ENCODE measurements at places on chromosomes 3 and 15.
A peak's percentile ranks its signal among the peaks of the same experiment; 100 is the strongest.

- no peaks in the 10 kb centered on the region for H3K4me1 ChIP-seq
- H3K27me3 ChIP-seq: no peaks in the 10 kb centered on the region
- no peaks in the 10 kb centered on the region for H3K36me3 ChIP-seq
- no peak overlapping the region for H3K27ac ChIP-seq
- no peak for DNase-seq
These were observed 13.6 kb downstream of the C3orf20 start for GRCh38 chr3:14688525-14688924.

GRCh38 chr3:37852097-37852496 lies 9.6 kb upstream of the CTDSPL start:
- H3K27me3 ChIP-seq: peaks cover 10% of the 10 kb centered on the region
- no peak for DNase-seq
- H3K4me3 ChIP-seq: no peak overlapping the region

DNA sequence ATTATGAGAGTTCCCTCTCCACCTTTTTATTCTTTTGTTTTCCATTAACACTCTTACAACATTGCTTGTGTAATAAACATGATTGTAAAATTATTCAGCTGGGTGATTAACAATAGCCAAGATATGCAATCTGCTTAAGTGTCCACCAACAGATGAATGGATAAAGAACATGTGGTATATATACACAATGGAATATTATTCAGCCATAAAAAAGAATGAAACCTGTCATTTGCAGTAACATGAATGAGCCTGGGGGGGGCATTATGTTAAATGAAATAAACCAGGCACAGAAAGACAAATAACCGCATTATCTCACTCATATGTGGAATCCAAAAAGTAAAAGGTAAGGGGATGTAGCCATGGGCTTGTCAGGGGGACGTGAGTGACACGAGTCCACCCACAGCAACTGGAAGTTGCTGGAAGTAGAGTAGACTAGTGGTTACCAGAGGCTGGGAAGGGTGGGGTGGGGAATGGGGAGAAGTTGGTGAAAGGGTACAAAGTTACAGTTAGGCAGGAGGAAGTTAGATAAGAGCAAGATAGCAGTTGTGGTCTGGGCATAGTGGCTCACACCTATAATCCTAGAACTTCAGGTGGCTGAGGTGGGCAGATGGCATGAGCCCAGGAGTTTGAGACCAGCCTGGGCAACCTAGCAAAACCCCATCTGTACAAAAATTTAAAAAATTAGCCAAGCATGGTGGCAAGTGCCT lies 28.7 kb upstream of the CD47 start:
- no peaks in the 10 kb centered on the region for H3K36me3 ChIP-seq
- no peak overlapping the region for H3K27ac ChIP-seq
- H3K27me3 ChIP-seq: no peaks in the 10 kb centered on the region
- H3K4me3 ChIP-seq: no peak overlapping the region
- H3K4me1 ChIP-seq: peaks cover 14% of the 10 kb centered on the region

- H3K36me3 ChIP-seq: no peaks in the 10 kb centered on the region
- H3K27ac ChIP-seq: peak overlapping the region; percentile 3
- H3K27me3 ChIP-seq: no peaks in the 10 kb centered on the region
- no peak overlapping the region for H3K4me3 ChIP-seq
- peaks cover 15% of the 10 kb centered on the region for H3K4me1 ChIP-seq
- DNase-seq: no peak
These were observed 3.7 kb upstream of the PLD1 start for GRCh38 chr3:171813897-171814460.

GRCh38 chr3:148203297-148204010 lies 494.2 kb upstream of the AGTR1 start:
- no peaks in the 10 kb centered on the region for H3K4me1 ChIP-seq
- H3K36me3 ChIP-seq: no peaks in the 10 kb centered on the region
- no peaks in the 10 kb centered on the region for H3K27me3 ChIP-seq
- no peak overlapping the region for H3K4me3 ChIP-seq
- no peak overlapping the region for H3K27ac ChIP-seq

DNA sequence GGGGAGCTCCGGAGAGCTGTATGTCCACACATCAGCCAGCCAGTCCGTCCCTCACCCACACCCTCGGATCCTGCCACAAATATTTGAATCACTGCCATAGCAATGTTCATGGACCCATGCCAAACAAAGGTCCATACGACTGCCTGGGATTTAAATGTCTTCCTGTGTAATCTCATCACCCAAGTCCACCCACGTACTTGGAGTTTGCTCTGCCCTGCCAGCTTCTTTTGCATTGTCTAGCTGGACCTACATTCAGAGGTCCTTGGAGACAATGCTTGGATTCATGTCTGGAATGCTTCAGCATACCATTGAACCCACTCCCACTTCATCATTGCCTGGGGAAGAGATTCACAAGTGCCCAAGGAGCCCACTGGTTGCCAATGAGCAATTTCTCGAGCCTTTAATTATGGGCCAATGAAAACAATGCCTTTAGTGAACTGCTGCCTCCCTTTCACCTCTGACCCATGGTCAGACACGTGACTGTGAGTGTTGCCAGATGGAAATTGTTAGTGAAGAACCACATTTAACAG lies 90.4 kb upstream of the PHLDB2 start:
- H3K27me3 ChIP-seq: no peaks in the 10 kb centered on the region
- H3K36me3 ChIP-seq: no peaks in the 10 kb centered on the region
- H3K27ac ChIP-seq: no peak overlapping the region
- H3K4me1 ChIP-seq: no peaks in the 10 kb centered on the region
- no peak overlapping the region for H3K4me3 ChIP-seq

- H3K27ac ChIP-seq: no peak overlapping the region
- peaks cover 54% of the 10 kb centered on the region for H3K27me3 ChIP-seq
- H3K4me1 ChIP-seq: no peaks in the 10 kb centered on the region
These were observed 23.6 kb downstream of the RHCG start for GRCh38 chr15:89472785-89473256.

DNA sequence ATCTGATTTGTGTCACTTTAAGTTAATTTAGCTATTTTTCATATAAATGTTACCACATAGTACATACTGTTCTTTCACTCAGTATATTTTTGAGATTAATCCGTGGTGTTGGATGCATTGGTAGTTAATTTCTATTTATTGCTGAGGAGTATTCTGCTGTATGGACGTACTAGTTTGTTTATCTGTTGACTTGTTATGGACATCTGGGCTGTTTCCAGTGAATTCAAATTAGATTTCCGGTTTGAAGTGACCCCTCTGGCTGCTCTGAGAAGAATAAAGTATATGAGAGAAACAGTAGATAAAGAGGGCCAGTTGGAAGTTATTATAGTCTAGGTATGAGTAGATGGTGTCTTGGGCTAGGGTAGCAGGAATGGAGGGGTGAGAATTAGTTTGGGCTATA lies 15.6 kb downstream of the KAT2B start:
- no peak overlapping the region for H3K4me3 ChIP-seq
- peak overlapping the region; percentile 74 for H3K27ac ChIP-seq
- peaks cover 61% of the 10 kb centered on the region for H3K4me1 ChIP-seq
- H3K36me3 ChIP-seq: no peaks in the 10 kb centered on the region
- no peak for DNase-seq

- H3K27ac ChIP-seq: no peak overlapping the region
- no peaks in the 10 kb centered on the region for H3K36me3 ChIP-seq
- no peak overlapping the region for H3K4me3 ChIP-seq
- DNase-seq: no peak
- H3K4me1 ChIP-seq: no peaks in the 10 kb centered on the region
These were observed 731.6 kb downstream of the GBE1 start for GRCh38 chr3:81029861-81030260.

DNA sequence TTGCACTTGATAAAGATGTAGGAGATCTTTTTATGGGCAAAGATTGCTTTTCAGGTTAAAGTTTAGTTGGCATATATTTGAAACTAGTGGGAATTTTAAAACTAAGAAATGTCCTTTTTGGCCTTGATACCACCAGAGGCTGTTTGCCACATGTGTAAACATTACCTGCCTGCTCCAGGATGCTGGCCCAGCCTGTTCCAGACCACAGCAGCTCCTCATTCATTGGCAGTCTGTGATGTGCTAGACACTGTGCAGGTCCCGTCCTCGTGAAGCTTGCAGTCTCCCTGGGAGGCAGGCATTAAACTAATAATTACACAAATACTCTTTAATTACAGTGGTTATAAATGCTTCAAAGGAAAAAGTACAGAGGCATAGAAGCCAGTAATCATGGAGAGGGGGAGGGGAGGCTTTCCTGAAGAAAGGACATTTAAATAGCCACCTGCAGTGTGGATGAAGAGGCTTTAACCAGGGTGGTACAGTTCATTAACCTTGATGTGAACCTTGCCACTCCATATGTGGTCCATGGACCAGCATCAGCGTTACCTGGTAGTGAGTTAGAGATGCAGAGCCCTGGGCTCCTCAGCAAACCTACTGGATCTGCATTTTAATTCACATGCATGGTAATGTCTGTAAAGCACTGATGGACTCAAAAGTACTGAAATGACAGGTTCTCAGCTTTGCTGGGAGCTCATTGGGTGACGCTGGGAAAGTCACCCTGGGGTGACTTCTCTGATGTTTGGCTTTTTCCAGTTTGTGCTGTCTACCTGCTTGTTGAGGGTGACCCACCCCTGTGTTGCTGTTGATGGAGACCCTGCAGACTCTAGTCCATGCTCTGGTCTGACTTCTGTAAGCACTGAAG lies 5.3 kb downstream of the ZNF710 start:
- H3K36me3 ChIP-seq: no peaks in the 10 kb centered on the region
- no peak overlapping the region for H3K27ac ChIP-seq
- no peak overlapping the region for H3K4me3 ChIP-seq
- peaks cover 53% of the 10 kb centered on the region for H3K4me1 ChIP-seq
- DNase-seq: no peak

- no peak for DNase-seq
- no peaks in the 10 kb centered on the region for H3K27me3 ChIP-seq
- peaks cover 16% of the 10 kb centered on the region for H3K36me3 ChIP-seq
These were observed 134.6 kb downstream of the GHSR start for GRCh38 chr3:172313671-172314070.

DNA sequence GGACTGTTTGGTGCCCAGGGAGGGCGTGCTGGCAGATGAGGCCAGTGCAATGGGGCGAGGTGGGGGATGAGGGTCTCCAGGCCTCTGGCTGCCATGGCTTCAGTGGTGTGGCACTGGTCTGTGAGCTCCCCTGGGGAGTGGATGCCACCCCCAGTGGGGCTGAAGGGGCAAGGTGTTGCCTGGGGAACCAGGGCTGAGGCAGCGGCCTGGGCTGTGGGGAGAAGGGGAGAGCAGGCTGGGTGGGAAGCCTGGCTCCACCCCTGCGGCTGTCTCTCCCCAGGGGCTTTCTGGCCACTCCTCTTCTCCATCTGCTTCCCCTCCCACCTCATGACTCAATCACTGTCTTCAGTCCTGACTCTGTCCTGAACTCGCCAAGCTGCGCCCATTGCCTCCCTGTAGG lies 88.4 kb upstream of the TLE3 start:
- no peak for DNase-seq
- H3K27me3 ChIP-seq: peaks cover 2% of the 10 kb centered on the region
- no peaks in the 10 kb centered on the region for H3K36me3 ChIP-seq
- H3K27ac ChIP-seq: no peak overlapping the region
- no peak overlapping the region for H3K4me3 ChIP-seq

DNA sequence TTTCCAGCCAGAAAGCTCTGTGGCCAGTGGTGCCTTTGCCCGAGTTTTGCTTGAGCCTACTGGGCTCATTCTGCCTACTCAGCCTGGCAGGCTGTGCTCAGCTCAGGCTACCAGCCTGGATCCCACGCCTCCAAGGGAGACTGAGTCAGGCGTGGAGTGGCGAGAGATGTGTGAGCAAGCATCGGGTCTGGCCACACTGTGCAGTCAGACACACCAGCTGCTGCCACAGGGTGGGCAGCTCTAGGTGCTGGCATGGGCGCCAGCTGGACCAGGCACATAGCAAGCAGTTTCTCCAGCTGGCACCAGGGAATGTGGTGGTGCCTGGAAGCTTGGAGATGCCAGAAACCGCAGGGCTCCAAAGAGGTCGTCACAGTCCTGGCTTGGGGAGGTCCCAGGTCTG lies 498.5 kb upstream of the CNTN4 start:
- H3K4me1 ChIP-seq: no peaks in the 10 kb centered on the region
- no peak overlapping the region for H3K4me3 ChIP-seq
- DNase-seq: no peak
- H3K27me3 ChIP-seq: no peaks in the 10 kb centered on the region
- H3K27ac ChIP-seq: no peak overlapping the region

DNA sequence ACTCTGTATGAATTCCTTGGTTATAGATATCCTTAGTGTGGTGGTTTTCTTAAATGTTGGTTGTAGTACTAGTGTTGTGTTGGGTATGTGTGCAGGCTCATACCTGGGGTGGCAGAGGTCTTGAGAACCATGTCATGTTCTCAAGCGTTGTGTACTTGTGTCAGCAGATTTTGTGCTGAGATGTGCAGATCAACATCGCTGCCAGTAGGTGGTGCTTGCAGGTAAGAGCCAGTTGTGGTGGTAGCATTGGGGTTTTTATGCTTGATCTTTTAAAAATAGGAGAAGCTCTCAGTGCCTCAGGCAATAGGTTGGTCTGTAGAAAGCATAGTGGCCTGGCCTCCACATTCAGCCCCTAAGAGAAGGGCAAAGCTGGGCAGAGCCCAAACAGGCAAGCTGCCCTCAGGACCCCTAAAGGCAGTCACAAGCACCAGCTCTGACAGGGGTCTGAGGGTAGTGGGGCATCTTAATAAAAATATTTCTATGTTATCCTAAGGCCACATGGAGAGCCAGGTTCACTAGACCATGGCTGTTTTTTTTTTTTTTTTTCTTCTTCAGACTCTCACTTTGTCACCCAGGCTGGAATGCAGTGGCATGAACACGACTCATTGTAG lies 164.0 kb downstream of the IL20RB start:
- no peaks in the 10 kb centered on the region for H3K27me3 ChIP-seq
- H3K27ac ChIP-seq: no peak overlapping the region
- H3K4me3 ChIP-seq: no peak overlapping the region
- H3K4me1 ChIP-seq: no peaks in the 10 kb centered on the region
- no peaks in the 10 kb centered on the region for H3K36me3 ChIP-seq
- DNase-seq: no peak

DNA sequence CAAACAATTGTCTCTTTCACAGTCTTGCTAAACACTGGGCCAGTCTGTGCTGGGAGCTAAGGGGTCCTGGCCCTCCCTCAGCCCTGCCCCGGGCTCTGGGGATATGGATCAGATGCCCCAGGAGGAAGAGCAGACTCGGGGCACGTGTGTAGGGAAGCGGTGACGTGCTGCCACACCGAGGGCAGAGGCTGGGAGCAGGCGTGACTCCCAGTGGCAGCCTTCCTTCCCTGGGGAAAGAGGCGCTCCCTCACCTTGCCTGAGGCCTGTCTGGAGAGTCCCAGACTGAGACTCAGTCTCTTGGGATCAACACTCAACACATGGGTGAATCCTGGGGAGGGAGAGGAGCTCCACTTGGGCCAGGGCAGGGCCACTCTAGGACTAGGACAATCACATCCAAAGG lies 54.1 kb upstream of the GRIP2 start:
- H3K27ac ChIP-seq: no peak overlapping the region
- peaks cover 8% of the 10 kb centered on the region for H3K27me3 ChIP-seq
- H3K4me1 ChIP-seq: no peaks in the 10 kb centered on the region

DNA sequence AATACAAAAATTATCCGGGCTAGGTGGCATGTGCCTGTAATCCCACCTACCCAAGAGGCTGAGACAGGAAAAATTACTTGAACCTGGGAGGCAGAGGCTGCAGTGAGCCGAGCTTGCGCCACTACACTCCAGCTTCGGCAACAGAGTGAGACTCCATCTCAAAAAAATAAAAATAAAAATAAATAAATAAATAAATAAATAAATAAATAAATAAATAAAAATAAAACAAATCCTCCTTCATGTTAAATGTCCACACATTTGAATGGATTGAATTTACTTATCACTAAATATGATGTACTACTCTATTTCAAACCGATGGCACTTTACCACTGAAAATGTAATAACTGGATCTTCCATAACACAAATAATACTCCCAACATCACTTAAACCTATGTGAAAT lies 36.3 kb downstream of the ZBTB20 start:
- DNase-seq: no peak
- H3K36me3 ChIP-seq: peaks cover 10% of the 10 kb centered on the region
- no peaks in the 10 kb centered on the region for H3K4me1 ChIP-seq
- H3K27me3 ChIP-seq: no peaks in the 10 kb centered on the region
